ENCODE measurements at places on chromosomes 6 and 20. TPM values are rescaled to one million over a fixed set of nuclear protein-coding genes. Genes with fewer than 3 reads are reported as not detected.

AIF1 gene
- not detected for total RNA-seq

DNA sequence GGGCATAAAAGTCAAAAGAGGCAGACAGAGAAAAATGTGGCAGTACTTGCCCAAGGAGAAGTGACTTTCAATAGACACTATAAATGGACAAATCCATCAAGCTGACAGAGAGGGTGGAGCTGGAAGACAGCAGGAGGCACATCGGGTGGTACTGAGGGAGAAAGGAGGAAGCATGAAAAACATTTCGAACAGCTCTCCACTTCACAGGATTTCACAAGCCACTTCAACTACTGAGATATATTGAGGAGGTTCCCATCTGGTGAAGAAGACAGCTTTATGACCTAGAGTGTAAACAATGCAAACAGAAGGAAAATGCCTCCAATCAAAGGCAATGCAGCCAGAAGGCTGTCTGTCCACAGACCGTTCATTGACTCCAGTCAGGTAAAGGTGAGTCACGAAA is 259.4 kb upstream of the ECI2 start:
- no peak for DNase-seq

DNA sequence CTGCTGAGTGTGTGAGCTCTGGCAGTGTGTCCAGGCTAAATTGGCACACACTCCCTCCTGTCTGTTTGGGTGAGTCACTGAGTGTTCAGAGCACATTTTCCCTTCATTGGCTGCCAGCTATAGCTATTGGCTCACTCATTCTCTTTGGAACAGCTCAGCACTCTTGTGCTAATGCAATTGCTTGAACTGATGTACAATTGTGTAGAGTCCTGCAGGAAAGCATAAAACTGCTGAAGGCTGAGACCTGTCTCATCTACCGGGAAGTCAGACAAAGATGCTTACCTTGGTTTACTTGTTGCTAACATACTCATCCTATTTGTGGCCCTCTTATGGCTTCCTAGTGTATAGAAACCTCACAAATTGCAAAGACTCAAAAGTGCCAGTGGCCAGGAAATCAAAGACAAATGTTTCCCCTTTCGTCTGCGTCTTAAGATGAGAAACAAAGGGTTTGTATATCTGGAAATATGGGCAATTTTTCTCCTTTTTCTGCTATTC is 351.0 kb downstream of the BCKDHB start:
- peak; percentile 93 for DNase-seq

DNA sequence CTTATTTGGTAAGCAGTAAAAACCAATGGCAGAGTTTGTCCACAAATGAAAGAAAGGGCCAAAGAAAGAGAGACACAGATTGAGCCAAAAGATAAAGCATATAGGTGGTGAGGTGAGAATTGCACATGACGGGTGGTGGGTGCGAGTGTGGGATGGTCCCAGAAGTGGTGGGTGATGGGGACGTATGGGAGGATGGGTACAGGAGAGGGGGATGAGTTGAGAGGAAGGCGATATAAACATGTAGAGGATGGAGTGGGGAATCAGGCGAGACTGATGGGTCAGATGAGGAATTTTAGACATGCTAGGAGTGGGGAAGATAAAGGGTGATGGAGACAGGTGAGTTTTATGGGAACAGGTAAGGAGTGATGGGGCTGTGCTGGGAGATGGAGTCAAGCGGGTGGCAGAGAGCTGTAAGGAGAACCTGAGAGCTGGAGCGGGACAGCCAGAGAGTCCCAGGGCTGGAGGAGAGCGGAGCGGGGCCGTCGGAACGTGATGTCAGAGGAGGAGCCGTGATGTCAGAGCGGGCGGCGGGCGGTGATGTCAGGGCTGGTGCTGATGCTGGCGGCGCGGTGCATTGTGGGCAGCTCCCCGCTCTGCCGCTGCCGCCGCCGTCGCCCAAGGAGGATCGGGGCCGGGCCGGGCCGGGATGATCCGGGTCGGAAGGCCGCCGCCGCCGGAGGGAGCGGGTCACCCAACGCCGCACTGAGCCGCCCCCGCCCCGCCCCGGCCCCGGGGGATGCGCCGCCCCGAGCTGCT is at the start of gene TTBK1:
Gene TTBK1, plus strand, starts transcription at position 574 of the 756 bp plus-strand sequence. CDS start 3,180 bp downstream, outside the sequence.
- DNase-seq = no peak

DNA sequence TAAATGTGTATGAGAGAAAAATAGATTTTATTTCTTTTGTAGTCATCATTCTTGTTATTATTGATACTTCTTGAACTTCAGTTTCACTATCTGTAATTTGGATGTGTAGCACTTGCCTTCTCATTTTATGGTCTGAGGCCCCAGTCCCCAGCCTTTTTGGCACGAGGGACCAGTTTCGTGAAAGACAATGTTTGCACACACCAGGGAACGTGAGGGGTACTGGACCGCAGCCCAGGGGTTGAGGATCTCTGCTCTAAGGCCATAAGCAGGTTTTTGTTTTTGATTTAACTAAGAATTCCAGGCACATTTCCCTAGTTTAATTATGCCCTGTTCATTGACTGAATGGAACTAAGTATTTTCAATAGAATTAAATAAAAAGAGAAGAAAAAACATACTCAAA is 261.5 kb downstream of the BMP2 start:
- DNase-seq = no peak

DNA sequence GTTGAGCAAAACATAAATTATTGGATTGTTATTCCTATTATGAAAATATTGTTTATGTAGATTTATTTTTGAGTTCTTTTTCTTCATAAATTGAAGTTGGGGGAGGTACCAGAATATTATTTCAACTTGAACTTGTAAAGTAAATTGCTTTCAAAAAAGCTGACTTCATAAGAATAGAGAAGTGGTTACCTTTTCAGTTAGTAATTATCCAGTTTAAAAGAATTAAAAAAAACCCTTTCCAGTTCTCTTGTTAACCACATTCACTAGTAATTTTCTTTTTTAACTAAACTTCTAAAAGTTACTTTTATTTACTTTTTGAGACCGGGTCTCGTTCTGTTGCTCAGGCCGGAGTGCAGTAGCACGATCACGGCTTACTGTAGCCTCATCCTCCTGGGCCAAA is 124.3 kb downstream of the CDKAL1 start:
- DNase-seq = no peak

DNA sequence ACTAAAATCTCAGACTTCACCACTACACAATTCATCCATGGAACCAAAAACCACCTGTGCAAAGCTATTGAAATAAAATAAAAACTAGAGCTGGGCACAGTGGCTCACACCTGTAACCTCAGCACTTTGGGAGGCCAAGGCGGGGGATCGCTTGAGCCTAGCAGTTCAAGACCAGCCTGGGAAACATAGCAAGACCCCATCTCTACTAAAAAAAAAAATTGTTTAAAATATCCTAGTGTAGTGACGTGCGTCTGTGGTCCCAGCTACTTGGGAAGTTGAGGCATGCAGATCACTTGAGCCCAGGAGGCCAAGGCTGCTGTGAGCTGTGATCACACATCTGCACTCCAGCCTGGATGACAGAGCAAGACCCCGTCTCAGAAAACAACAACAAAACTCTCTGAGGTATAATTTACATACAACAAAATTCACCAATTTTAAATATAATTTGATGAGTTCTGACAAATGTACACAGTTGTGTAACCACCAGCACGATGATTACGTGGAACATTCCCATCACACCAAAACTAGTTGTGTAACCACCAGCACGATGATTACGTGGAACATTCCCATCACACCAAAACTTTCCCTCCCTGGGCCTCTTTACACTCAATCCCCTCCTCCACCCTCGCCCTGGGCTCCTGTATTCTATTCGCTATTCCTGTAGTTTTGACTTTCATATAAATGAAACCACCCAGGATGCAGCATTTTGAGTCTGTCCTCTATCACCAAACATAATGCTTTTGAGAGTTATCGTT is 107.5 kb downstream of the TAF4 start:
- no peak for DNase-seq

GRCh38 chr20:3222635-3223600 is 13.6 kb downstream of the ITPA start:
- no peak for DNase-seq

GRCh38 chr6:121711472-121711871 is 276.0 kb downstream of the GJA1 start:
- DNase-seq = no peak

COL9A3 gene
- 0.08 TPM for total RNA-seq

DEFB118 gene
- not detected for total RNA-seq

DNA sequence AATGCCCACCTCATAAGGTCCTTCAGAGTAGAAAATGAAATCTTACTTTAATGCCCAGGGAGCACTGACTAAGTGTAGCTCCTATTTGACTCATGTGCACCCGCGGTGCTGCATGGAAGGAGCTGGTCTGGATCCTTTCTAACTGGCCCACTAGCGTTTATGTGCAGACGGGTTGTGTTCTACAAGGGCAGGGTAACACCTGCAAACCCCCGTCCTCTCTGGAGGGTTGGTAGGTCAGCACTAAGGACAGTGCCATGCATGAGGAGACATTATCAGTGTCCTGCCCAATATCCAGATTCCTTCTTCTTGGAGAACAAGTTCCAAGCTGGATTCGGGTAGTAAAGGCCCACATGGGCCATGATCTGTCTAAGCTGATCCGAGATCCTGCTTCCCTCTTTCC is 140.3 kb downstream of the ANKRD60 start:
- no peak for DNase-seq

MMP24 gene
- total RNA-seq = 0.23 TPM

DNA sequence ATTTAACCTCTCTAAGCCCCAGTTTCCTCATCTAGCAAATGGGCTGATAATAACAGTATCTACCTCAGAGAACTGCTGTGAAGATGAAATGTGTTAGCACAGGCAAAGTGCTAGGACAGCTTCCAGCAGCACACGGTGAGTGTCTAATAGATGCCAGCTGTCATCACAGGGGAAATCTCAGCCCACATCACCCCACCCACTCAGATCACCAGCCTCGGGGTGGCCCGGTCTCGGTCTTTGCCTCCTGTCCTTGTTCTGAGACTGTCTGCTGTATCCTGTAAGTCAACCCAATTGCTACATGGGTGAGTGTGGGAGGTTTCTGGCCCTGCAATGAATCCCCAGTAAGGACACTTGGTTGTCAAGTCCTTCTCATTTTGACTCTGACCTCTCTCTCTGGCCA is 99.5 kb upstream of the ZNFX1 start:
- no peak for DNase-seq

DNA sequence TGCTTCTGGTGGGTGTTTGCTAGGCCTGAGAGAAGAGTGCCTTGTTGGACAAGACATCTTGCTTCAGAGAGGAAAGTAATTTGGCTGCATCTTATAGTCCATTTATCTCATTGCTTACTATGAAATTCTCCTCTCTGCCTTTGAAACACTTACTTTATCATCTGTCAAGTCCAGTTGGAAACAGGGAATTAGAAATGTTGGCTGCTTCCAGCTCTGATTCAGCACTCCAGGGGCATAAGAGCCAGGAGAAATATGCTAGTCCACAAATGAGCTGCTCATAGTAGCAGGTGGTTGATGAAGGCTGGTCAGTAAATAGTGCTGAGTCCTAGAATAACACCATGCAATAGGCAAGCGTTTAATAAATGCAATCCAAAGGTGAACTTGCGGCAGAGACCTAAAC is 227.1 kb downstream of the SLC35F1 start:
- DNase-seq = no peak

DNA sequence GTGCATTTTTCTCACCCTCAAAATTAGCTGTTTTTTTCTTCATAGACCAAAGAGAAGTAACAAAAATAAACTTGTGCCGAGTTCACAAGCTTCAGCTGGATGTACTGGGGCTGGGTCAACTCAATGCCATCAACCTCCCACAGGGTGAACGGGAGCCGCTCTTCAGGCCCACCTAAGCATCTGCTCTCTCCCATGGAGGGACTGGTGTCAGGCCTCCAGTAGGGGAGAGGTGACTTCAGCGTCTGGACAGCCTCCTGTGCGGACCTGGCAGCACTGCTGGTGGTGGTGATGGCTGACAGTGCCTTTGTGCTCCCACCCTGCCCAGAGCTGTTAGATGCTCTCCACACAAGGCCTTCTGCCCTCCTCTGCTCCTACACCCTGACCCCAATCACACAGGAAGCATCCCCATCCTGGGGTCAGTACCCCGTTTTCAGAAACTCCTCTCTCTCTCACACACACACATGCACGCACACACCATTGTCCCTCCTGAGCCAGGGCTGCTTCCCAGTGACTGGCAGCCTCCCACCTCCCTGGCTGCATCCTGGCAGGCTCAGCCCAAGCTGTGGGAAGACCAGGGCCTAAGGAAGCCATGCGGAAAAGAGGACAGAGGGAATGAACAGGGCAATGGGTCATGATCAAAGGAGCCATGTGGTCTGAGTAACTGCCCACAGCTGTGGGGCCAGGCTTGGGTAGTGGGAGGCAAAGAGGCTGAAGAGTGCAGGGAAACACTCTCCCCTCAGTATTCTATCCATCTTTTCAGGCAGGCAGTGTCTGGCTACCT is 17.7 kb downstream of the CST8 start:
- no peak for DNase-seq

GRCh38 chr6:15961635-15962448 is 167.0 kb upstream of the MYLIP start:
- DNase-seq = no peak

SLC22A1 gene
- 1.1 TPM for total RNA-seq

- no peak for DNase-seq
Measured at GRCh38 chr6:147081076-147081609, 123.1 kb upstream of the STXBP5 start.

DNA sequence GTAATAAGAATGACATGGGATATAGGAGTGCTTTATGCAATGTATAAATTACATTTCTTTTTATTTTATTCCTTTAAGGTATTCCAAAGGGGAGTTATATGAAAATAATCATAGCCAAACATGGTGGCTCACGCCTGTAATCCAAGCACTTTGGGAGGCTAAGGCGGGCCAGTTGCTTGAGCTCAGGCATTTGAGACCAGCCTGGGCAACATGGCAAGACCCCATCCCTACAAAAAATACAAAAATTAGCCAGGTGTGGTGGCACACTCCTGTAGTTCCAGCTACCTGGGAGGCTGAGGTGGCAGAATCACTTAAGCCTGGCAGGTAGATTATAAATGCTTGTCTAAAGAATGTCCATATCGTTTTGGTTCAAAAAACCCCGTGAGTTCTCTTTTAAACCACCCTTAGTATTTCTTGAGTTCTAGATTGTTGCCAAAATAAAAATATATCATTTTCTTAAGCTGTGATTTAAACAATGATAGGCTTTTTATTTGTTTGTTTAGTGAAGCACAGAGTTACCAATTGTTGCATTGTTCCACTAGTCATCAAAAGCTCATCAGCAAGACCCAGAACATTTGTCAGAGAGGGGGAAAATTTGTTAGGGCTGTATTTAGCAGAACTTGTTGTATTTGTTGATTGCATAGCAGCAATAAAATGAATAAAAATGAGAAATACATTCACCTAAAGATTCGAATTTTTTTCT is 146.2 kb downstream of the KHDC1L start:
- DNase-seq = no peak

GRCh38 chr6:40714576-40715564 is 127.7 kb upstream of the LRFN2 start:
- DNase-seq = no peak

GRCh38 chr20:41734506-41734945 is 116.3 kb upstream of the CHD6 start:
- DNase-seq = peak; percentile 45

TNFRSF21 gene
- total RNA-seq = 35.5 TPM

DNA sequence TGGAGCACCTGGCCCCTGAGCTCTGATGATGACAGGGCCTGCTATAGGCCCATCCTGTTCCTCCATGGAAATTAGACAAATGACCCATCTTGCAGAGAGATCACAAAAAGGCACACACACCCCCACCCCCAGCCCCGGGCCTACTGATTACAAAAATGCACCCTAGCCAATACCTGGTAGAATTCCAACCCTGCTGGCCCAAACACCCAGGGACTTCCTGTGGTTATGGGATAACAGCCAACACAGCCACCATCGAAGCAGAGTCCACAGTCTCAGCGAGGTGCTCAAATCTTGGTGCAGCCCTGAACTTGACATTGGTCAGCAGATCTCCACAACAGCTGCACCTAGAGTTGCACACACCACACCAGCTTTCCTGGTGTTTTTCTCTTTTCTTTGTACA is 17.0 kb downstream of the NCR2 start:
- no peak for DNase-seq
